Gastrocnemius medialis (tissue), 4 donors: ENCODE measurements at places on chromosomes 2 and 18. TPM values are rescaled to one million over a fixed set of nuclear protein-coding genes. Genes with fewer than 3 reads are reported as not detected.

KIF5C gene
- total RNA-seq = 1.4 TPM

FLACC1 gene
- total RNA-seq = 0.72 TPM

AQP12B gene
- not detected for total RNA-seq

RIT2 gene
- not detected for total RNA-seq

DNA sequence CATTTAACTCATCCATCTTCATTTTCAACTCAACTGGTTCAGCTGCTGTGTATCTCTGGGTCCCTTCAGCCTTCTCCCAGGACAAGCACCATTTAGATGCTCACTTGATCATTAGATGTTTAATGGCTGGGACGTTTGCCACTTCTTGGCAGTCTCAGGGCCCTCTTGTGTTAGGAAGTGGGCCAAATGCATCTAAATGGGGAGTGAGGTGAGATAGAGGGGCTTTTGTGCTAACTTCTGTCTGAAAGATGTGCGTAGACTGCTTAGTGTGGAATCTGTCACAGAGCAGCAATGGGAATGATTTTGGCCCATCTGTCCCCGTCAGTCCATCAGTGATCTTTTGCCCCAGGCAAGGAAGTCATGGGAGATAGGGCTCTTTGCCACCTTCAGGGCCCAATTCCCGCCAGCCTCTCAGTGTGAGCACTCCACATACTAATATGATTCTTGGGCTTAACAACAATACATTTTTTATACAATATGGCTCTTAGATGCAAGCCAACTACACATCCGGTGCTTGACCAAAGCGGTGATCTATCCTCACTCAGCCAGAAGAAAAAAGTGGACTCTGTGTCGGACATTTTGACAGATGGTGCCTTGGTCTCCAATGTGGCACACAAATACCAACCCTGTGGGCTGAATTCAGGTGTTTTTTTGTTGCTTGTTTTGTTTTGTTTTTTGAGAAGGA lies 95.7 kb upstream of the EPC2 start:
- H3K27ac ChIP-seq = no peak overlapping the region
- peaks cover 4% of the 10 kb centered on the region for H3K4me1 ChIP-seq
- no peaks in the 10 kb centered on the region for H3K36me3 ChIP-seq
- no peak for DNase-seq

GRCh38 chr2:104703669-104704068 lies 150.2 kb upstream of the POU3F3 start:
- no peak overlapping the region for H3K27ac ChIP-seq
- H3K4me3 ChIP-seq = no peak overlapping the region
- no peaks in the 10 kb centered on the region for H3K36me3 ChIP-seq
- DNase-seq = no peak

DNA sequence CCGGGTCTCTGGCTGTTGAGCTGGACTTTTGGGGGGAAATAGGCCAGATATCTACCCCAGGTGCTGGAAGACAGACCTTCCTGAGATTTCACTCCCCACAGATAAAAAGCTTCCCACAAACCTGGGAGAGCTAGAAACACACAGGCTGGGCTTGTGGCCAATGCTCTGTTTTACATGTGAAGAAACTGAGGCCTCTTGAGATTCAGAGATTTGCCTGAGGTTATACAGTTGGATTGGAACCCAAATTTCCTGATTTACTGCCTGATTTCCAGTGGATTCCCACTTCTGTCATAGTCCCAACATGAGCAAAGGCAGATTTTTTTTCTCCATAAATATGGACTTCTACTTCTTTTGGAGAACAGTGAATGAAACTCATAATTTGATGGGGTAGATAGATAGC lies 360.2 kb downstream of the SETBP1 start:
- no peaks in the 10 kb centered on the region for H3K27me3 ChIP-seq
- H3K36me3 ChIP-seq = no peaks in the 10 kb centered on the region
- no peaks in the 10 kb centered on the region for H3K4me1 ChIP-seq
- no peak overlapping the region for H3K4me3 ChIP-seq
- DNase-seq = no peak

- H3K27ac ChIP-seq = peak overlapping the region; percentile 88
- H3K36me3 ChIP-seq = no peaks in the 10 kb centered on the region
- no peaks in the 10 kb centered on the region for H3K27me3 ChIP-seq
Observed at GRCh38 chr2:197805715-197806633, 1.6 kb downstream of the PLCL1 start.

DNA sequence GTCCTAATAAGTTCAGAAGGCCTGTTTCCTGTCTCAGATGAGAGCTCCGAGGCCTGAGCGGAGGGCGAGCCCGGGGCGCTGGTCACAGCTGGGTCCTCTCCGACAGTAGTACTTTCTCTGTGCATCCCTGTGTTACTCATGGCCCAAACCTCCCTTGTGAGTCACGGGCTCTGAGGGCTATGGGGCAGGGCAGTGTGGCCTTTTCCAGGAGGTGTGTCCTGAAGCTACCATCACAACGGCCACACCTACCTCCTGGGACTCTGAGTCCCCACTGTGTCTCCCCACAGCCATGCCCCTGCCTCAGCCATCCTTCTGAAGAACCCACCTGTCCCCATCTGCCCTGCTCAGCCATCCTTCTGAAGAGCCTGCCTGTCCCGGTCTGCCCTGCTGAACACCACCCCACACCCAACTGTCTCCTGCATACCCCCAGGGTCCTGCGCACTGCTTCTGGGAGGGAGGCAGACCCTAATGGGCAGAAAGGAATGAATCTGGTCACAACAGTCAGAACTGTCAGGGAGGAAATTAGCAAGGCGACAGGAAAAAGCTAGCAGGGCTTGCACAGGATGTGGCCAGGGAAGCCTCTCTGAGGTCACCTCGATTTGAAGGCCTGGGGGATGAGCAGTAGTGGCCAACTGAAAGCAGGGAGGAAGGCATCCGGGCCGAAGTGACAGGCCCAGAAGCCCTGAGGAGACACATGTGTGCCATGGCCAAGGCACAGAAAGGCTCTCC lies 145.4 kb upstream of the RIOK3 start:
- no peak overlapping the region for H3K4me3 ChIP-seq
- H3K27ac ChIP-seq = no peak overlapping the region
- H3K36me3 ChIP-seq = no peaks in the 10 kb centered on the region
- H3K27me3 ChIP-seq = no peaks in the 10 kb centered on the region
- H3K4me1 ChIP-seq = no peaks in the 10 kb centered on the region

- H3K27me3 ChIP-seq = no peaks in the 10 kb centered on the region
- H3K4me3 ChIP-seq = no peak overlapping the region
- no peaks in the 10 kb centered on the region for H3K36me3 ChIP-seq
- H3K27ac ChIP-seq = no peak overlapping the region
- DNase-seq = no peak
Observed at GRCh38 chr2:189218236-189218635, 38.7 kb upstream of the COL5A2 start.

DNA sequence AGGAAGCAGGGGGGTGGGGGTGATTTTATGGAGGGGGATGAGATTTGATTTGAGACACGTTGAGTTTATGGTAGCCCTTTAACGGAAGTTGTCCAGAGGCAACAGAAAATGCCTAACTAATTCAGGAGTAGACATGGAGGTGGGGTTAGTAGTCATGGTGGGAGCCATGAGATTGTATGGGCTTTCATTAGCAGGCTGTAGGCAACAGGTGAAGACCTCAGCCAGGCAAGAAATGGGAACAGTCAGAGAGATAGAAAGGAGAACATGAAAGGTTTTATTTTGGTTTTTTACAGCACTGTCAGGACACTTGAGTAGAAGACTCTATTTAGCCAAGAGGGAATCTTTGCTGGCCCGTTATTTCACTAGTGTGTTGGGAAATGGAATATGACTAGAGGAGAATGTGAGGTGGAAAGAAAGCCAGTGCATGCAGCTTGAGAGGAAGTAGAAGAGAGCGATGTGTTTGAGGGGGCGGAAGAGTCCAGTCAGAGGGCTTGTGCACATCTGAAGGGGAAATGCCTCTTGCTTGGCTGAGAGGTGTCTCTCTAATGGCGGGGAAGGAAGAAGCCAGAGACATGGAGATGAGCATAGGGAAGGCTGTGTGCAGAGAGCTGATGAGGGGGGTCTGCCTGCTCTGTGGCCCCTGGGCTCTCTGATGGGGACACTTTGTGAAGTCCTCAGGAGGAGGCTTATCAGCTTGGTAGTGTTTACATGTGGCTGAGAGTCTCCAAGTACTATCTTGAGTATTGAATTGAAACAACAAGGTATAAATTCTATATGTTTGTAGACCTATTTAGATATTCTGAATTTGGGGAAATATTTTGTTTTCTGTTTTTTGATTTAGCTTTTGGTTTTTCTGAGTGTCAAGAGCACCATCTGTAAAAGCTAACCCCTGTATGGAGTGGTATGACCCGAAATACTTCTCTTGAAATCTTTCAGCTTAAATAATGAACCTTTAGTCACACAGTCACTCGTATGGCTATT lies 66.9 kb upstream of the ITM2C start:
- H3K27ac ChIP-seq = peak overlapping the region; percentile 76
- peaks cover 32% of the 10 kb centered on the region for H3K36me3 ChIP-seq
- H3K27me3 ChIP-seq = no peaks in the 10 kb centered on the region
- no peak for DNase-seq

DNA sequence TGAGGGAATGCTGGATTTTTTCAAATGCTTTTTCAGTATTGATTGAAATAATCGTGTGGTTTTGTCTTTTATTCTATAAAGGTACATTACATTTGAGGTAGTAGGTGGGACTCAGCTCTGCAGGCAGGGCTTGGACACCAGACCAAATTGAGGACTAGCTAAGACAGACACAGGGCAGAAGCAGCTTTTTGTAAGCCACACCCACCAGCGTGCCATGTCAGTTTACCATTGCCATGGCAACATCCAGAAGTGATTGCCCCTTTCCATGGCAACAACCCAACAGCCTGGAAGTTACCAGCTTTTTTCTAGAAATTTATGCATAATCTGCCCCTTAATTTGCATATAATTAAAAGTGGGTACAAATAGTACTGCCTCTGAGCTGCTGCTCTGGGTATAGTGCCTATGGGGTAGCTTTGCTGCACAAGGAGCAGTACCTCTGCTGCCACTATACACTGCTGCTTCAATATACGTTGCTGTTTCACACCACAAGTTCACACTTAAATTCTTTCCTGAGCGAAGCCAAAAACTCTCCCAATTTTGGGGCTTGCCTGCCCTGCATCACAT lies 23.6 kb upstream of the VWA3B start:
- H3K4me1 ChIP-seq = no peaks in the 10 kb centered on the region
- H3K27ac ChIP-seq = no peak overlapping the region
- no peak overlapping the region for H3K4me3 ChIP-seq

DNA sequence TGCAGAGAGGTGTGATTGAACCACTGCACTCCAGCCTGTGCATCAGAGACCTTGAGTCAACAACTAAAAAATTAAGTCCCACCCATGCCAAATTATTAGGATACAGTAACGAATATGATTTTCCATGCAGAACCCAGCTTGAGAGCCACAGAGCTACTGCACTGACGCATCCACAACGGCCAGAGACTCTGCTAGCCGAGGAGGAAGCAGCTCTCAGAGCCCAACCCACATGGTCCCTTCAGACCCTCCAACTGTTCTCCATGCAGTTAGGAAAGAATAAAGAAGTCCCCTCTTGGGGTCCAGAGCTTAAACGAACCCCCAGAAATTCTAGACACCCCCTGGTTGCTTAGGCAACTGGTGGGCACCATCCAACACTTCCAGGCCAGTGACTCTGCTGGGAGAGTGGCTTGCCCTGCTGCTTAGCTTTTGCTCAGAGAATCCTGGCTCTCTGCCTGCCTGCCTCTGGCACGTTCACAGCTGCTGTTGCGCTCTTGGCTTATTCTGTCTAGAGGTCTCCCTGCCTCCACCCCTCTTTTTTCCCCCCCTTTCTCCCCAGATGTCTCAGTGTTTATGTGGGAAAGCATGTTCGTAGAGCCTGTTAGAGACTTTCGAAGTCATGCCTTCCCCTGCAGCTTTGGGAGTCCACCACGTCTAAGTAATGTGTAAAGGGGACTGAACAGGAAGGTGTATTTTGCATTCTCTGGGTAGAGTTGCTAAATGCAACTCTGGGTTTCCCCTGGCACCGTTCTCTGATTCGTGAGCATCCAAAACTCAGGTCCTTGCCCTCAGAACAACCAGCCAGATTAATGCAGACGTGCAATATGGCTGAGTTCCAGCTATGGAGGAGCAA lies 26.0 kb upstream of the SP3 start:
- peaks cover 47% of the 10 kb centered on the region for H3K4me1 ChIP-seq
- peak overlapping the region; percentile 14 for H3K4me3 ChIP-seq
- no peaks in the 10 kb centered on the region for H3K27me3 ChIP-seq
- peak overlapping the region; percentile 72 for H3K27ac ChIP-seq

DNA sequence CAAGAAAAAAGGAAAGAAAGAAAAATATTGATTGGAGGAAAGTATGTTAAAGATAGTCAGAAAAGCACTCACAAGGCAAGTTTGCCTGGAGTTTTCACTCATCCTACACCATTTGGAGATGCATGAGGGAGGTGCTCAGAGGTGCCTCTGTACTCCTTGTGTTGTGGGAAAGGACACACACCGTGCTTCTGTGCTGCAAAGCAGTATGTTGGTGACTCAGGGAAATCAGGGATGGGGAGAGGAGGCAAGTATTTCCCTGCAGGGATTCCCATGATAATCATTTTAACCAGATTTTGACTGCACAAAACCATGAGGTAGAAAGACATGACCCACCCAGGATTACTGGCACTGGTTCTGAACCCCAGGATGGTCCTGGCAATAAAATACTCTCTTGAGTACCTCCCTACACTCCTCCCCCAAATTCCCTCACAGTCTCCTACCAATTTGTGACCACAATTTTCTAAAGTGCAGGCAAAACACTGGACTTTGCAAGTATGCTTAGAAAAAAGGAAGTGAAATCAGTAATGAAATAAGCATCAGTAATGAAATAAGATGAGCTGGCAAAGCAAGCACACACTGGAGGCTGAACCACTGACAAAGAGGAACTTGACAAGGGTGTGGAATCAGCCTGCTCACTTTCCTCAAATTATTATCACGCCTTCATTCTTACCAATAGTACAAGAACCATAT lies 155.5 kb upstream of the ACVR2A start:
- no peak overlapping the region for H3K27ac ChIP-seq
- DNase-seq = no peak
- no peaks in the 10 kb centered on the region for H3K27me3 ChIP-seq
- H3K4me3 ChIP-seq = no peak overlapping the region
- H3K36me3 ChIP-seq = no peaks in the 10 kb centered on the region
- no peaks in the 10 kb centered on the region for H3K4me1 ChIP-seq

DNA sequence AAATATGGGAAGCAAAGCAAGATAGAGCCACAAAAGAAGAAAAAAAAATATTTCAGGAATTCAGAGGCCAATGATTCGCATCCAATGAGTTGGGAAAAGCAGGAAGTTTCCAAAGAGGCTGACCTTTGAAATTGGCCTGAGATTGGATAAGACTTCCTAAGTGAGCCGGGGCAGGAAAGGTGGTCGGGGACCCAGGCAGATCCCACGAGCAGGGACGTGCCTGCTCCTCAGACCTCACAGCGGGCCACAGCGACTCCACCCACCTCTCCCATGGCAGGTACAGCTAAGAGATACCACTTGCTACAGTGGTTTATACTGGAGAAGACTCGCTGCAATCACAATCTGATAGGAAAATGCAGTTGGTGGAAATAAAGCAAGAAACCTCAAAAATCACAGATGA lies 102.8 kb upstream of the SALL3 start:
- H3K36me3 ChIP-seq = no peaks in the 10 kb centered on the region
- H3K4me3 ChIP-seq = no peak overlapping the region
- no peaks in the 10 kb centered on the region for H3K4me1 ChIP-seq
- H3K27me3 ChIP-seq = no peaks in the 10 kb centered on the region
- no peak for DNase-seq
- H3K27ac ChIP-seq = no peak overlapping the region

GRCh38 chr2:34731292-34731691 lies 1132.2 kb upstream of the FAM98A start:
- no peaks in the 10 kb centered on the region for H3K27me3 ChIP-seq
- H3K27ac ChIP-seq = no peak overlapping the region
- no peaks in the 10 kb centered on the region for H3K36me3 ChIP-seq
